ENCODE measurements at places on chromosomes 1 and 21. TPM values are rescaled to one million over a fixed set of nuclear protein-coding genes. Genes with fewer than 3 reads are reported as not detected.
A peak's percentile ranks its signal among the peaks of the same experiment; 100 is the strongest.

Gene CFAP107
- not detected for total RNA-seq

GRCh38 chr1:24708938-24709337, 36.3 kb upstream of the CLIC4 start:
- H3K36me3 ChIP-seq, result no peaks in the 10 kb centered on the region
- H3K4me1 ChIP-seq, result peaks cover 25% of the 10 kb centered on the region
- H3K27ac ChIP-seq, result no peak overlapping the region
- no peak for DNase-seq
- no peaks in the 10 kb centered on the region for H3K27me3 ChIP-seq
- no peak overlapping the region for H3K4me3 ChIP-seq

DNA sequence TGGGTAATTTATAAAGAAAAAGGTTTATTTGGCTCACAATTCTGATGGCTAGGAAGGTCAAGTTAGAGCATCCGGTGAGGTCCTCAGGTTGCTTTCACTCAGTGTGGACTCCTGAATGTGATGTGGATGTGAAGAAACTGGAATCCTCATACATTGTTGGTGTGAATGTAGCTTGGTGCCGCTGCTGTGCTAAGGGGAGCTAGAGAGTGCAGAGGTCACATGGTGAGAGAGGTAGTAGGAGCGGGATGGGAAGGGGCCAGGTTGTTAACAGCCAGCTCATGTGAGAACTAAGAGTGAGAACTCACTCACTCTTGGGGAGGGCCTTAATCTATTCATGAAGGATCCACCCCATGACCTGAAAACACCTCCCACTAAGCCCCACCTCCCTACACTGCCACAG, 21.8 kb downstream of the ITSN1 start:
- peaks cover 19% of the 10 kb centered on the region for H3K4me1 ChIP-seq
- H3K4me3 ChIP-seq, result no peak overlapping the region
- H3K36me3 ChIP-seq, result peaks cover 9% of the 10 kb centered on the region
- no peaks in the 10 kb centered on the region for H3K27me3 ChIP-seq

- no peak overlapping the region for H3K27ac ChIP-seq
- no peaks in the 10 kb centered on the region for H3K27me3 ChIP-seq
- no peaks in the 10 kb centered on the region for H3K36me3 ChIP-seq
- no peak for DNase-seq
- H3K4me1 ChIP-seq, result no peaks in the 10 kb centered on the region
These were observed 74.8 kb downstream of the ELAVL4 start for GRCh38 chr1:50183378-50184133.

- H3K27me3 ChIP-seq, result no peaks in the 10 kb centered on the region
- no peak for DNase-seq
- H3K4me3 ChIP-seq, result no peak overlapping the region
These were observed 102.6 kb downstream of the ZNF644 start for GRCh38 chr1:90919190-90919719.

DNA sequence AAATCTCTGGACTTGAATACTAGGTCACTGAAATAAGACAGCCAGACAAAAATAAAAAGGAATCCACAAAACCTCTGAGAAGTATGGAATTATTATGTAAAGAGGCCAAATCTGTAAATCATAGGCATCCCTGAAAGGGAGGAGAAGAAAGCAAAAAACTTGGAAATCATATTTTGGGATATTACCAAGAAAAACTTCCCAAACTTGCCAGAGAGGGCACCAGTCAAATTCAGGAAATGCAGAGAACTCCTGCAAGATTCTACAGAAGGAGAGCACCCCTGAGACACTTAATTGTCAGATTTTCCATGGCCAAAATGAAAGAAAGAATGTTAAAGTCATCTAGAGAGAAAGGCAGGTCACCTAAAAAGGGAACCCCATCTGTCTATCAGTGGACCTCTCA, 862.3 kb upstream of the PRMT6 start:
- H3K27me3 ChIP-seq, result no peaks in the 10 kb centered on the region
- no peak overlapping the region for H3K27ac ChIP-seq
- no peaks in the 10 kb centered on the region for H3K36me3 ChIP-seq
- DNase-seq, result no peak
- H3K4me1 ChIP-seq, result no peaks in the 10 kb centered on the region

Gene FCER1A
- total RNA-seq, result not detected

Gene ANKRD65
- total RNA-seq, result 0.24 TPM

DNA sequence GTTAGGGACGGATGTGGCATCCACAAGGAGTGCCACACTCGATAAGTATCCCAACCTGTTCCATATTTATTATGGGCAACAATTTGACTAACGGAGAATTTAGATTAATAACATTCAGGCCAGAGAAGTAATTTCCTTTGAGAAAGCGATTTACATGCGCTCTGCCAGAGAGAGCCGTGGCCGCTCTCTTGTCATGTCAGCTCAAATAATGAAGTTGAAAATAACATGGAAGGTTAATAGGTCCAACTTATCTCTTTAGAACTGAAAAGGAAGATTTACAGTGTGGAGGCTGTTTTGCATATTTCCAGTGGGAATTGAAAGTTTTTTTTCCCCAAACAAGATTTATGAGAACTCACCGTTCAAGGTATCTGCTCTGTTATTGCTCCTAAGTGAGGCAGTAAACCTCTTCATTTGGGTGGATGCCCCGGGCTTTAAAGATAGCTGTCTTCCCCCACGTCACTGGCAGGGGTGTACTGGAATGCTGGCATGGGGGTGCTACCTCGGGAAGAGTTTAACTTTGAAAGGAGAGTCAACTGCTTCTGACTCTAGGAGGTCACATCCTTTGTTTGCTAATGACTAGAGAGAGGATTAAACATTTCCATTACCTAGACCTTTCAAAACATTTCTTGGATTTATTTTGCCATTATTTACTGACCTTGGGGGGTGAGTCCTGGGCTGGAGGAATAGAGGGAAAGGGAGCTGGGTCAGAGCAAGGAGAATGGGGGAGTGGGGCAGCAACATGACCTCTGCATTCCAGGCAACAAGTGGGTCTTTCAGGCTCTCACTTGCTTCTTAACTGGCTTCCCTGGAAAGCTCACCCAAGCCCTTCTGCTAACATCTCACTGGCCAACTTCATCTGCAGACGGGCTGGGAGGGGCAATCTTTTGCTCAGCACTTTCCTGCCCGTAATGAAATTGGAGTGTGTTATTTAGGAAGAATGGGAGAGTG, 204.2 kb downstream of the CAMTA1 start:
- no peak for DNase-seq
- peaks cover 17% of the 10 kb centered on the region for H3K27me3 ChIP-seq
- no peak overlapping the region for H3K4me3 ChIP-seq
- peaks cover 10% of the 10 kb centered on the region for H3K4me1 ChIP-seq

- no peaks in the 10 kb centered on the region for H3K27me3 ChIP-seq
- DNase-seq, result no peak
- H3K4me1 ChIP-seq, result no peaks in the 10 kb centered on the region
- H3K36me3 ChIP-seq, result no peaks in the 10 kb centered on the region
These were observed 287.7 kb downstream of the HHAT start for GRCh38 chr1:210616356-210616755.

Gene TIPRL
- total RNA-seq, result 41.8 TPM

DNA sequence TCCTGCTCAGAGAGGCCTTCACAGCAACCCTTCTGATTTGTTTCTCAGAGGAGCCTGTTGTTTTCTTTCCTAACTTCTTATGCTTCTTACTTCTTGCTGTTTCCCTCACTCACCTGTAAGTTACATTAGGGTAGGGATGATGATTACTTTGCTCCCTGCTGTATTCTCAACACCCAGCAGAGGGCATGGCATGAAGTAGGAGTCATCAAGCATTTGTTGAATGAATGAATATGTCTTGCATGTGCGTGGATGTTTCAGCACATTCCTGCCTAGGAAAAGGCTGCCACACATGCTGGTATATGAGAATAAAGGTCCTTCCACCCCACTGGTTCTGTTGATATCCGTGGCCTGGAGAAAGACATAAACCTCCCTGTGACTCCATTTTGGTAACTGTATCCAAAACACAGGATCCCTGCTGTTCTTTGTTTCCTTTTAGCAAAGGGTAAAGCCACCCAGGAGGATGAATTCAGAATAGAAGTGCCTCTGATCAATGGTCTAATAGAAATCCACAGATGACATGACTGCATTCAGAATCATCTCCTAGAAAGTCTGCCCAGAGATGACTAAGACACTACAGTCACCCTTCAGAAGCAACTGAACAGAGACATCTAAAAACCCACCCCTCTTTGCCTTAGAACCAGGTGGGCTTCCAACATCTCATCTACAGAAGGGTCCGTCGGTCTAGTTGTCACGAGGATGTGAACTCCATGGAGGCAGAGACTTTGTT, 168.8 kb downstream of the ZSCAN20 start:
- H3K4me3 ChIP-seq, result no peak overlapping the region
- no peaks in the 10 kb centered on the region for H3K4me1 ChIP-seq
- no peak overlapping the region for H3K27ac ChIP-seq
- H3K27me3 ChIP-seq, result no peaks in the 10 kb centered on the region
- DNase-seq, result peak; percentile 7
- no peaks in the 10 kb centered on the region for H3K36me3 ChIP-seq

Gene LEFTY1
- total RNA-seq, result 0.24 TPM

DNA sequence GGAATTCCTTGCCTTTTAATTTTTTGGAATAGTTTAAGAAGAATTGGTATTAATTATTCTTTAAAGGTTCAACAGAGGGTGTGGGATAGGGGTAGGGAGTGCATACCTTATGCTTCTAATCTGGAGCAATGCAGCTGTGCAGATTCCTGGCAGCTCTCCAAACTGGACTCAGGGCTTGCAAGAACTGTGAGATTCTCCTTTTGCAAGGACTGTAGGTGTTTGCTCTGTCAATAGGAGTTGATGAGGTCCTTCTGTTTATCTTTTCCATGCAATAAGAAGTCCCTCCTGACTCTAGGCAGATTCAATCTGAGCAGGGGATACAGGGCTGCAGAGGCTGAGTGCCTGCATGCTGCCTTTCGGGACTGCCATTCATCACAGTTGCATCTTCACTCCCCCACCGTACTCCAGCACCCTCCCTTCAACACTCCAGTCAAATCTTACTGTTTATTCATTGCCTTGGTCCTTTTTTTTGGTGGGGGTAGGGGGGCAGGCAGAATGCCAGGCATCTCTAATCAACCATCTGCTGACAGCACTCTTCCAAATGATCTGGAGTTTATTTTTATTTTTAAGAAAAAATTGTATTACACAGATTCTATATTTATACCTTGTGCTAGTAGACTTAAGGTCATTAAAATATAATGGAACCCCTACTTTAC, 122.3 kb downstream of the DISC1 start:
- DNase-seq, result no peak
- H3K36me3 ChIP-seq, result peaks cover 37% of the 10 kb centered on the region
- H3K27ac ChIP-seq, result no peak overlapping the region
- H3K4me1 ChIP-seq, result peaks cover 6% of the 10 kb centered on the region
- no peaks in the 10 kb centered on the region for H3K27me3 ChIP-seq
- H3K4me3 ChIP-seq, result no peak overlapping the region

GRCh38 chr1:10771789-10772188, 24.7 kb downstream of the CASZ1 start:
- no peaks in the 10 kb centered on the region for H3K4me1 ChIP-seq
- no peak overlapping the region for H3K27ac ChIP-seq
- no peaks in the 10 kb centered on the region for H3K36me3 ChIP-seq
- H3K4me3 ChIP-seq, result no peak overlapping the region
- H3K27me3 ChIP-seq, result peaks cover 36% of the 10 kb centered on the region
- no peak for DNase-seq

- no peak for DNase-seq
- no peak overlapping the region for H3K27ac ChIP-seq
- H3K4me3 ChIP-seq, result no peak overlapping the region
- peaks cover 71% of the 10 kb centered on the region for H3K27me3 ChIP-seq
- H3K4me1 ChIP-seq, result peaks cover 23% of the 10 kb centered on the region
These were observed 71.9 kb upstream of the GOLT1A start for GRCh38 chr1:204285436-204286305.

Gene DIRAS3
- 1.7 TPM for total RNA-seq

DNA sequence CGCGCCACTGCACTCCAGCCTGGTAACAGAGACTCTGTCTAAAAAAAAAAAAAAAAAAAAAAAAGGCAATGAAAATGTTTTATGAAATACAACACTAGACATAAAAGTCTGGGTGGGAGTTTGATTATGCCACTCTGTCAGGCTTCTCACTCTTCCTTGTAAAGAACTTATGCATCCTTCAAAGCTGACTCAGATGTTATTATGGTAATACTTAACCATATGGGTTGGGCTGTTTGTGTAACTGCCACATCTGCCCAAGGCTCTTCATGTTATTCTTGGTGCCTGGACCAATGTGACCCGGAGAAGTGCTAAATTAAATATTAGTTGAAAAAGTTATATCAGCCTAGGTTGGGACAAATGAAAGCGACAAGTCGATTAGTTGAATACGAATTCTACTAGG, 23.8 kb downstream of the FAM89A start:
- H3K27ac ChIP-seq, result no peak overlapping the region
- H3K4me1 ChIP-seq, result peaks cover 11% of the 10 kb centered on the region
- peaks cover 13% of the 10 kb centered on the region for H3K36me3 ChIP-seq
- peak; percentile 10 for DNase-seq
- H3K4me3 ChIP-seq, result no peak overlapping the region

Gene SLC30A1
- total RNA-seq, result 12.1 TPM

Gene KIF21B
- 0.63 TPM for total RNA-seq

Measured in osteocyte (in vitro differentiated cells).